Camera-type eye (tissue), 1 donor: ENCODE measurements at places on chromosomes 2 and 18. TPM values are rescaled to one million over a fixed set of nuclear protein-coding genes. Genes with fewer than 3 reads are reported as not detected.

MYL1 gene
- total RNA-seq = 417 TPM

MARCO gene
- 0.16 TPM for total RNA-seq

ZNF521 gene
- 99.6 TPM for total RNA-seq

SPRED2 gene
- total RNA-seq = 19.0 TPM

CYP1B1 gene
- 116 TPM for total RNA-seq

NEU2 gene
- total RNA-seq = not detected

KCTD1 gene
- total RNA-seq = 26.9 TPM

FOXI3 gene
- total RNA-seq = 7.1 TPM

E2F6 gene
- 26.3 TPM for total RNA-seq

CCDC178 gene
- total RNA-seq = 3.1 TPM

TMEM200C gene
- total RNA-seq = 3.6 TPM

TDRD15 gene
- not detected for total RNA-seq

SERPINB11 gene
- total RNA-seq = 0.93 TPM

IL37 gene
- not detected for total RNA-seq

AGXT gene
- not detected for total RNA-seq

XIRP2 gene
- 7.5 TPM for total RNA-seq

PSTPIP2 gene
- total RNA-seq = 18.3 TPM

LYG2 gene
- total RNA-seq = not detected

ATP6V1B1 gene
- total RNA-seq = 24.9 TPM

SP5 gene
- 0.77 TPM for total RNA-seq

RNU2-63P gene
- not detected for total RNA-seq

EFHD1 gene
- total RNA-seq = 5.9 TPM

FZD7 gene
- total RNA-seq = 31.8 TPM

MBP gene
- 20.1 TPM for total RNA-seq

DNAH6 gene
- total RNA-seq = 2.5 TPM

EXOC6B gene
- total RNA-seq = 69.8 TPM

TMEM182 gene
- 42.3 TPM for total RNA-seq

CCL20 gene
- not detected for total RNA-seq

RND3 gene
- total RNA-seq = 82.1 TPM

CFC1 gene
- 0.55 TPM for total RNA-seq

ASTL gene
- 0.49 TPM for total RNA-seq

REG1B gene
- total RNA-seq = not detected

SALL3 gene
- total RNA-seq = 15.2 TPM

CNRIP1 gene
- total RNA-seq = 38.9 TPM

SERPINB10 gene
- 1.3 TPM for total RNA-seq

SPP2 gene
- not detected for total RNA-seq

CHRND gene
- 3.9 TPM for total RNA-seq

DNAH7 gene
- total RNA-seq = 6.1 TPM

FBXO48 gene
- total RNA-seq = 1.7 TPM

C2orf66 gene
- 0.55 TPM for total RNA-seq

SLC8A1 gene
- 138 TPM for total RNA-seq

GRB14 gene
- total RNA-seq = 7.8 TPM

C2orf92 gene
- 16.2 TPM for total RNA-seq

SIX2 gene
- 12.4 TPM for total RNA-seq

AQP4 gene
- 3.2 TPM for total RNA-seq

FLACC1 gene
- total RNA-seq = 2.9 TPM

AGAP1 gene
- 117 TPM for total RNA-seq

ALK gene
- 9.5 TPM for total RNA-seq

CARF gene
- total RNA-seq = 31.7 TPM

MRO gene
- total RNA-seq = 1.3 TPM

SCN2A gene
- 24.2 TPM for total RNA-seq

BMPR2 gene
- 79.0 TPM for total RNA-seq

MYO5B gene
- total RNA-seq = 56.7 TPM

HTR2B gene
- total RNA-seq = 1.0 TPM

SRD5A2 gene
- total RNA-seq = 6.9 TPM
